Hippocampal formation (tissue), 2 donors: ENCODE measurements at places on chromosomes 16 and 17.
A peak's percentile ranks its signal among the peaks of the same experiment; 100 is the strongest.

DNA sequence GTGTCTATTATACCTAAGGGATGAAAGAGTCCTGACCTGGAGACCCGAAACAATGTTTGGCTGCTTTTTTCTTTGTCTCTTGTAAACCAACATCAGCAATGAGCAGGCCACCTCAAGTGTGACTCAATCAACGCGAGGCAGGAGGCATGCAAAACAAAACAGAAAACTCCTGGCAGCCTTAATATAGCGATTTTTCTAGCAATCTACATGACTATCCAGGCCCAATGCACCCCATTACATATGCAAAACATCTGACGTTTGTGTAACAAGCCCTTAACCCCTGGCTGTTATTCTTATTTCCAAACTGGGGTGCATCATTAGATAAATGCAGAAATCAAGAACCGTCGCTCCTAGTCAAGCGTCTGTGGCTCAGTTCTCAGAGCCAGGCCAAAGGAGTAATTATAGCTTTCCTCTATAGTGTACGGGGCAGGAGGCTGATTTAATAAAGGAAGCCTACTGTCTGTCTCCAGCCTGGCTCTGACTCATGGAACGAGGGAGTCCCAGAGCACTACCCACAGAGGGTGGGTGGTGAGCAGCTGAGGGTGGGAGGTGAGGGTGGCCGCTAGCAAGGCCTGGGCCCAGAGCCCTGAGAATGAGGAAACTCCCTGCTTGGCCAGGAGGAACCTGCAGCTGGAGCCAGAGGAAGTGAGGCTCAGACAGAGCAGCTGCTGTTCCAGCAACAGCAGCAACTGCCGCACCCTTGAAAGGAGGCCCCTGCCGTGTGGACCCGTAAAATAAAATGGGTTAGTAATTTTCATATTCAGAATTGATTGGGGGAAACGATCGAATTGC is 43.9 kb downstream of the CHD9 start:
- DNase-seq, result peak; percentile 58

DNA sequence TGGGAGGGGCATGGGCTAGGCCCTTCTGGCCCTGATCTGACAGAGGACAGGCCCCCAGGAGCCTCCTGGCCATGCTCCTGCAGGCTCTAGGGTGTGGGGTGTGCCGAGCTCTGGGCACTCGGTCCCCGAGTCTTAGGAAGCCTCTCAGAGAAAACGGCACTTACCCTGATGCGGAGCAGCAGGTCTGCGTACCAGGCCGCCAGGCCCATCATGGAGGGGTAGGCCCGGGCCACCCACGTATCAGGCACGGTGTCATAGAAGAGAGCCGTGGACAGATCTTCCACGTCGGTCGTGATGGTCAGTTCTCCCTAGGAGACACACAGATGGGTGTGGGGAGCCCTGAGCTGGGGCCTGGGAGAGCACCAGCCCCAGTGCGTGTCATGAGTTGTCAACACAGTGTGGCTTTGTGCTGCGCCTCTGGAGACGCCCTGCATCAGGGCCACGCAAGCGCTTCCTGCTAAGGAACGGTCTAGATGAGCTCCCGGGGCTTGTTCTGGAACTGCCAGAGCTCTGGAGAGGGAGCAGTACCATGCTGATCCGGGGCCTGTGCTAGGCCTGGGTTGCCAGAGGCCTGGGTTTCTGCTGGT is 47.9 kb downstream of the PGS1 start:
- peak; percentile 37 for DNase-seq

DNA sequence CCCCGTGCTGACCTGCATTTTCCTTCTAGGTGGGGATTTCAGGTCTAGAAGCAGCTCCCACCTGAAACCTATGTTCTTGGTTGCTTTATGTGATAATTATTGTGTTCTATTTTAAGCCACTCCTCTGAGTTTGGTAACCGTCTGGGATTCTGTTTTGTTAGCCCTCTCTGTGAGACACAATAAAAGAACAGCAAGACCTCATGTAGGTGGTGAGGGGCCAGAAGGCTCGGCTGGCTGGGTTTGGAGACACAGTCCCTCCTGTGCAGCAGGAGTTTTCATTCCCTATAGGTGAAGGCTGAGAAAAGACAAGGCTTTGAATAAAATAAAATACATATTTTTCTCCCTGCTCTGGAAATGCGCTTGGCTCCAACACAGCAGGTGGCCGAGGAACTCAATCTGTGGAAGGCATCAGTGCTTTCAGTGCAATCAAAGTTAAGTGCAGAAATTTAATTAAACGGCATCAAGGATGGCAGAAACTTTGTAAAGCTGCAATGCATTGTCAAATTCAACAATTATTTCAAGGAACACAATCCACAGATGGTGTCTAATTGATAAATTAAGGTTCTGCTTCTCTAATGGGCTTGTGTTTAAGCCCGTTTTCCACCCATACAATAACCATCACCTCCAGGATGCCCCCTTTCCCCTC is 107.8 kb downstream of the MSI2 start:
- no peak for DNase-seq

- DNase-seq, result no peak
Observed at GRCh38 chr17:19418251-19418992, 7.4 kb downstream of the RNF112 start.

DNA sequence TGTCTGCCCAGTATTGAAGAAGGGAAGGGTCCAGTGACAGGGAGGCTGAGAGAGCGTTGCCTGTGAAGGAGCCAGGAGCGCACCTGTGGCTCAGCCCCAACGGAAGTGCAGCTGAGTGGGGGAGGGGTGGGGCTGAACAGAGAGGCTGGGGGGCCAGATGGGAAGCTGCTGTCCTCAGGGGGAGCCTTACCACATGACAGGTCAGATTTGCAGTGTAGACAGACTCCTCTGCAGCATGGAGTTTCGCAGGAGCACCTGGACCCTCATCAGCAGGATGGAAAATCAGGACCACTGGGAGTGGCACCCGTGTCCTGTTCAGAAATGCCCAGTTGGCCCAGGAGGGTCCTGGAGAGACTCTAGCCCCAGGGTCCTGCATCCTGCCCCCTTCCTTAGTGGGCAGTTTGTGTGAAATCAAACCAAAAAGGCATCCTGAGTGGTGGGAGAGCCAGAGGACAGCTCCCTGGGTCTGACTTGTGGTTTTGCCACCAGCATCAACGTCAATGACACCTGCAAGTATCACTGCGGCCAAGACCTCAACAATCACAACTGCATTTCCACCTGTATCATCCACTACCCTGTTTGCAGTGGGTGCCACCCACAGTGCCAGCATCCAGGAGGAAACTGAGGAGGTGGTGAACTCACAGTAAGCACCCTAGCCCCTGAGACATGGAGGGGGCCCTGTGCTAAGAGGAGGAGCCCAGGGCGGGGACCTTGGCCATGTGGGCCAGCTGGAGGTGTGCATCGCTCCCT is 7.8 kb downstream of the CD300A start:
- DNase-seq, result no peak
